Panc1 (cell line): ENCODE measurements at places on chromosomes 6 and 20.

- no peak for DNase-seq
These were observed 360.7 kb downstream of the SAMD5 start for GRCh38 chr6:147869201-147869600.

GRCh38 chr20:35660122-35660937 lies 4.4 kb downstream of the CPNE1 start:
- no peak for DNase-seq

GRCh38 chr20:51121272-51121671 lies 98.4 kb upstream of the KCNG1 start:
- no peak for DNase-seq

DNA sequence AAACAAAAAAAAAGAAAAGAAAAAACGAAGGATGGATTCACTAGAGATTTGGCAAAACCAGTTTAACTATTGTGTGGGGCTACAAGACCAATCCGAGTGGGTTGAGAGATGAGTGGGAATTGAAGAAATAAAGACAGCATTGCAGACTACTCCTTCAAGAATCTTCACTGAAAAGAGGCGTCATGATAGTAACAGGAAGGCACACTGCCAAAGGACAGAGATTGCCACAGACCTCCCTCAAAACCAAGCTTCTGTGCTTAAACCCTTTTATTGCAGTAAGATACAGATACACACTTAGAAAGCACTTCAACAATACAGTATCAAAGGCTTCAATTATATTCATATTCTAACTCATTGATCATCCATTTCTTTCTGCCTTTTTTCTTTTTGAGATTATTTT lies 103.9 kb downstream of the IPCEF1 start:
- DNase-seq: no peak

DNA sequence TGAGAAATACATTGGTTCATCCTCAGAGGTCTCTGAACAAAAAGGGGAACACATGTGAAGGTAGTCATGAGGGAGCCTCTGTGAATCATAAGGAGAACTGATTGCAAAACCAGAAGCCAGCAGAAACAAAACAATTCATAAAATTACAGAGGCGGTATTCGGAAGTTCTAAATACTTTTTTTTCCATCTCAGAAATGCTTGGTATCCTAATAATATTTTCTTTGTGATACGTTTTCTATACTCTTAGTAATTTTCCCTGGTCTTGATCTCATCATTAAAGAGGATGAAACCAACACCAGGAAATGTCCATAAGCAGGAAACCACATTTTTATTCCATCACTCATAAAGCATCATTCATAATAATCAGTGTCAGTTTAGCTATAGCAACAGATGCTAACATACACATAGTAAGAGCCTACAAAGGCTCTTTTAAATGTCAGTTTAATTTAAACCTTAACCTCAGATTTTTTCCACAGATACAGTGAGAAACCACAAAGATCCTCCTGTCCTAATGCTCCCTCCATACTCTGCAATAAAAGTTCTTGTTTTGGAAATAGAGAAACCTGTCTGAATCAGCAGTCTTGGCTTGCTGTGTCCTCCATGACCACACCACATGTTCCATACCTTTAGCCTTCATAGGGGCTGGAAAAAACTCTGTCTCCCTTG lies 29.2 kb downstream of the SGK1 start:
- peak; percentile 27 for DNase-seq

- DNase-seq: no peak
These were observed 23.5 kb downstream of the TBC1D20 start for GRCh38 chr20:438571-439469.

DNA sequence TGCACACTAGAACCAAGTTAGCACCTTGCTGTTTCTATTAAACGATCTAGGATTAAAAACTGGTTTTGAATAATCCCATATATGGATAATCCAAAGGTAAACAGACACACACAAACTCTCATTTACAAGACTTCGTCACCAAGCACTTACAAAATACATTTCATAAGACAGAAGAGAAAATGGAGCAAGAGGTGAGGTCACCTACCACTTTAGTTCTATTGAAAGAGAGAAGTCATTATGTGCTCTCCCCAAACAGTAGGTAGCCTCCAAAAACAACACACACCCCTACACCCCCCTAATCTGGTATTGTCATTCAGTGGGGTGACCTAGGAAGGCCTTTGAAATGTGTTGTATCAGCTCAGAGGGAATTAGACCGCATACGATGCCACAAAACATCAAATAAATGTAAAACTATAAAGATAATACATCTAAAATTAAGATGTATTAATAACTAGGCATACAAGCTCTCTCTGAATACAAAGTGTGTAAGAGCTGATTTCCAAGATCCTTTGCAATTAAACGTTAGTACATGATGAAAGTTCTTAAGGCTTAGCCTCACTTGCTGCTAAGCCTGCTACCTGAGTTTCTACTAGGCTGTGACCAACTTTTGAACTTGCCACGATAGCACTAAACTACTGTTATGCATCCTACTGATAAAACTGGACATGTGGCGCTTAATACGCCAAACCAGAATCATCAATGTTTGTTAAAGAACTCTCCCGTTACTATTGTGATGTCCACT lies 1.6 kb downstream of the SRPK1 start:
- no peak for DNase-seq

GRCh38 chr6:26327450-26328264 lies 37.3 kb upstream of the BTN3A2 start:
- DNase-seq: no peak

DNA sequence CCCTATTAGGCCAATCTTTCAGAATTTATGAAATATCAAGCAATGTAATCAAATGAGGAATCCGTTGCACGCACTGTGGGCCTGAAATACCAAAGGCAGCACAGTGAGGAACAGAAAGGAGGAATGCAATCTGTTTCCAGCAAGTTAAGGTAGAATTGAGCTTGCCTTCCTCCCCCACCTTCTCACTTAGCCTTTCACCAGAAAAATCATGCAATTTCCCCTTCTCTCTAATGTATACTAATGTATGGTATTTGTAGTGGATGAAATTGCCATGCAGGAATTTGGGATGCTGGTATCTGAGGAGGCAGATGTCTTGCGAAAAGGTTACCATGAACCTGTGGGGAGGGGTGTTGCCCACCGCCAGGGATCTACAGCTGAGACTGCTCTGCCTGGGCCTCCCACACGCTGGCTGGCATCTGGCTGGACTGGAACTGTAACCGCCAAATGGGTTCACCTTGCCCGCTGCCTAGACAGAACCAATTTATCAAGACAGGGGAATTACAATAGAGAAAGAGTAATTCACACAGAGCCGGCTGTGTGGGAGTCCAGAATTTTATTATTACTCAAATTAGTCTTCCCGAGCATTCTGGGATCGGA lies 222.4 kb upstream of the MYLIP start:
- DNase-seq: no peak
